ENCODE measurements at places on chromosomes 11 and 22. TPM values are rescaled to one million over a fixed set of nuclear protein-coding genes. Genes with fewer than 3 reads are reported as not detected.

- DNase-seq = peak; percentile 92
- no peaks in the 10 kb centered on the region for H3K4me1 ChIP-seq
- peak overlapping the region; percentile 93 for H3K27ac ChIP-seq
- no peaks in the 10 kb centered on the region for H3K27me3 ChIP-seq
Observed at GRCh38 chr11:67373648-67374570, 511 bp upstream of the CLCF1 start.

GRCh38 chr22:46915950-46916730 lies 153.7 kb downstream of the TBC1D22A start:
- H3K36me3 ChIP-seq = peaks cover 28% of the 10 kb centered on the region
- H3K4me1 ChIP-seq = no peaks in the 10 kb centered on the region
- H3K4me3 ChIP-seq = no peak overlapping the region
- no peaks in the 10 kb centered on the region for H3K27me3 ChIP-seq
- no peak overlapping the region for H3K27ac ChIP-seq

The OR10A2 gene
- total RNA-seq = not detected

- no peak overlapping the region for H3K27ac ChIP-seq
- no peak overlapping the region for H3K4me3 ChIP-seq
- DNase-seq = no peak
Observed at GRCh38 chr22:44460691-44461375, 37.2 kb downstream of the RTL6 start.

The NUP98 gene
- total RNA-seq = 119 TPM

The POU2AF2 gene
- total RNA-seq = not detected

The IL18BP gene
- 2.5 TPM for total RNA-seq

The NPAS4 gene
- total RNA-seq = 0.49 TPM

The GGTLC3 gene
- total RNA-seq = not detected

The MAPK8IP1 gene
- total RNA-seq = 15.5 TPM

- no peaks in the 10 kb centered on the region for H3K36me3 ChIP-seq
- H3K27me3 ChIP-seq = peaks cover 34% of the 10 kb centered on the region
- H3K4me1 ChIP-seq = no peaks in the 10 kb centered on the region
Observed at GRCh38 chr11:17691976-17692375, 27.4 kb upstream of the MYOD1 start.

DNA sequence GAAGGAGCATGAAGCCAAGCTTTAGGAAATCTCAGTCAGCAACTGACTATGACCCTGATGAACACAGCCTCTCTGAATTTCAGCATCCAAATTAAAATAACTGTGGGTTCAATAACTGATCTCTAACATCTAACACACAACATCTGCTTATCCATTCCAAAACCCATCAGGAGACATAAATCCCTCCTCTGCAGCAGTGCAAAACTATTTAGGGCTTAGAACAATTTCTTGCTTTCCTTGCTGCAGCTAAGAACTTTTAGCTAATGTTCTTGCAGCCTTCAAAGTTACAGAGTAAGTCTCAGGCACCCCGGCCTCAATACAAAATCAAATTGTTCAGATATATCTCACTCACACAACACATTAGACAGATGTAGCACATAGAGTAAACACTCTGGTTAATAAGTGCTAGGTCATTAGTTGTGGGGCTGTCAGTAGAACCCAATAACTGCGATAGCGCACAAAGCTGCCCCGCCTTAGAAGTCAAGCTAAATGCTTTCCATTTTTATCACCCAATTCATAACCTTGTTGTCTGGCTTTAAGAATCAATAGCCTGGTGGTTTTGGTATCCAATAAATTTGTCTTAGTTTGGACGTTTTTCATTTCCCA lies 139.6 kb downstream of the LARGE1 start:
- H3K36me3 ChIP-seq = no peaks in the 10 kb centered on the region
- no peak overlapping the region for H3K27ac ChIP-seq
- H3K27me3 ChIP-seq = no peaks in the 10 kb centered on the region
- H3K4me3 ChIP-seq = no peak overlapping the region
- no peak for DNase-seq

GRCh38 chr11:124839128-124839971 lies 25.9 kb upstream of the ROBO3 start:
- no peaks in the 10 kb centered on the region for H3K36me3 ChIP-seq
- peak overlapping the region; percentile 37 for H3K4me3 ChIP-seq
- no peak overlapping the region for H3K27ac ChIP-seq
- peaks cover 68% of the 10 kb centered on the region for H3K27me3 ChIP-seq
- no peak for DNase-seq

The RSF1 gene
- total RNA-seq = 75.6 TPM

DNA sequence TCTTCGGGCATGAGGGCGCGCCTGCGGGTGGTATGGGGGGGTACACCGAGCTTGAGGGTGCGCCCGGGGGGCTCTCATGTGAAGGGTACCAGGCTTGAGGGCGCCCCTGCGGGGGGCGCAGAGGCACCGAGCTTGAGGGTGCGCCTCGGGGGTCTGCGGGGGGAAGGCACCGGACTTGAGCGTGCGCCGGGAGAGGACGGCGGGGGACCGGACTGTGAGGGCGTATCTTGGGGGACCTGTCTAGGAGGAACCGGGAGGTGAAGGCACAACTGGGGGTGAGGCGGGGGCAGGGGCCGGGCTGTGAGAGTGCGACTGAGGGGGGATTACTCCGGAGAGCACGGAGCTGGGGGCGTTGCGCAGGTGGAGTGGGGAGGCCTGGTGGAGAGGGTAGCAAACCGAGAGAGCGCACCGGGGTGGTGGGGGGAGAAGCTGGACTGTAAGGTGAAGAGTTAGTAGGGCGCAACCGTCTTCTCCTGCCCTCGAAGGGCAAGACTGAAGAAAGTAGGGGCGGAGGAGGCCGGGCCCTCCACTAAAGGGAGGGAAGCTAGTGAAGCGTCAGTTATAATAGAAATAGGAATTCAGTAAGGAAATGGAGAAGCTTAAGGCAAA lies 1.1 kb upstream of the DDX6 start:
- H3K27ac ChIP-seq = peak overlapping the region; percentile 97
- peaks cover 23% of the 10 kb centered on the region for H3K4me1 ChIP-seq
- H3K4me3 ChIP-seq = peak overlapping the region; percentile 92

The NNMT gene
- total RNA-seq = 960 TPM

DNA sequence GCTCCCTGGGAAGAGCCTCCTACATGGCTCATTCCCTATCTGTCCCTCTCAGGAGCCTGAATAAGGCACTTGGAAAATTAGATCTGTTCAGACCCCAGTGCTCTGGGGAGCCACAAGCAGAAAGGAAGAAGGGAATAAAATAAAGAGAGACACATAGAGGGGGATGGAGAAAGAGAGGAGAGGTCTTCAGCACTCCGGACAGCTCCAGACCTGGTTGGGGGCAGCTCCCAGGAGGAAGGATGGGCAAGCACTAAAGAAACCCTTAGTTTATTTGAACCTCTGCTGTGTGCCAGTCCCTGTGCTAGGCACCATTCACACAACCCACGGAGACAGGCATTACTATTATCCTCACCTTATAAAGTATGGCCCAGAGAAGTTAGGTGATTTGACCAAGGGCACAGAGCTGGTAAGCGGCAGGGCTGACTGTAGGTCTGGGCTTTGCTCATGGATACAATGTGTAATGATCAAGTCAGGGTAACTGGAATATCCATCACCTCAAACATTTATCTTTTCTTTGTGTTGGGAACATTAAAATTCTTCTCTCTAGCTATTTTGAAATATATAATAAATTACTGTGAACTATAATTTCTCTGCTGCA lies 53.7 kb upstream of the LRRC32 start:
- no peaks in the 10 kb centered on the region for H3K36me3 ChIP-seq
- H3K4me1 ChIP-seq = no peaks in the 10 kb centered on the region
- DNase-seq = peak; percentile 18
- no peak overlapping the region for H3K4me3 ChIP-seq
- no peak overlapping the region for H3K27ac ChIP-seq

- H3K36me3 ChIP-seq = no peaks in the 10 kb centered on the region
- no peak overlapping the region for H3K4me3 ChIP-seq
- peak overlapping the region; percentile 58 for H3K27ac ChIP-seq
- no peaks in the 10 kb centered on the region for H3K4me1 ChIP-seq
- no peak for DNase-seq
- no peaks in the 10 kb centered on the region for H3K27me3 ChIP-seq
Observed at GRCh38 chr11:86116386-86116726, 47.5 kb upstream of the PICALM start.

GRCh38 chr11:210122-210802 lies 2.8 kb downstream of the RIC8A start:
- no peaks in the 10 kb centered on the region for H3K27me3 ChIP-seq
- peaks cover 64% of the 10 kb centered on the region for H3K36me3 ChIP-seq
- peak overlapping the region; percentile 99 for H3K27ac ChIP-seq
- peak overlapping the region; percentile 86 for H3K4me3 ChIP-seq

DNA sequence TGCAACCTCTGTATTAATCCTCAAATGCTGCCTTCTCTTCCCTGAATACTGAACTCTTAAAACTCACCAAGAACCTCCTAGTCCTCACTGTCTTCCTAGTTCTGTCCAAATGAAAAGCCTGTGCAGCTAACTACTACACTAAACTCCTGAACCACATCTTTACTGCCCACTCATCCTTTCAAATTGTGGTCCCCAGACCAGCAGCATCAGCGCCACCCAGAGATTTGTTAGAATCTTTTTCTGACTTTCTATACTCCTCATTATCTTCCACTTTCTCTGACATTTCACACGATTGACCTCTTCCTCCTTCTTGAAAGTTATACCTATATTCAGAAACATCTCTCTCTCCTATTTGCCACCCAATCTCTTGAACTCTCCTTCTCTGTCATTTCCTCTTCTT lies 461.3 kb downstream of the DLG2 start:
- no peaks in the 10 kb centered on the region for H3K36me3 ChIP-seq
- H3K27me3 ChIP-seq = no peaks in the 10 kb centered on the region
- DNase-seq = no peak
- no peaks in the 10 kb centered on the region for H3K4me1 ChIP-seq

- no peak overlapping the region for H3K27ac ChIP-seq
- no peaks in the 10 kb centered on the region for H3K4me1 ChIP-seq
- no peak overlapping the region for H3K4me3 ChIP-seq
- H3K36me3 ChIP-seq = no peaks in the 10 kb centered on the region
- DNase-seq = no peak
Observed at GRCh38 chr11:81895258-81895657, 838.4 kb downstream of the FAM181B start.

- H3K36me3 ChIP-seq = no peaks in the 10 kb centered on the region
- peak overlapping the region; percentile 52 for H3K27ac ChIP-seq
- peak; percentile 82 for DNase-seq
- peaks cover 56% of the 10 kb centered on the region for H3K4me1 ChIP-seq
- no peak overlapping the region for H3K4me3 ChIP-seq
- peaks cover 68% of the 10 kb centered on the region for H3K27me3 ChIP-seq
Observed at GRCh38 chr11:69636512-69637197, 4.3 kb upstream of the CCND1 start.

GRCh38 chr22:47257976-47258375 lies 495.5 kb downstream of the TBC1D22A start:
- no peak overlapping the region for H3K27ac ChIP-seq
- H3K27me3 ChIP-seq = no peaks in the 10 kb centered on the region
- no peaks in the 10 kb centered on the region for H3K4me1 ChIP-seq
- no peak for DNase-seq

The CARD16 gene
- total RNA-seq = 5.1 TPM

The PLXNB2 gene
- 69.9 TPM for total RNA-seq

- no peak for DNase-seq
- no peak overlapping the region for H3K27ac ChIP-seq
- peaks cover 10% of the 10 kb centered on the region for H3K4me1 ChIP-seq
Observed at GRCh38 chr11:91650802-91651201, 573.8 kb upstream of the FAT3 start.

The SLN gene
- not detected for total RNA-seq

DNA sequence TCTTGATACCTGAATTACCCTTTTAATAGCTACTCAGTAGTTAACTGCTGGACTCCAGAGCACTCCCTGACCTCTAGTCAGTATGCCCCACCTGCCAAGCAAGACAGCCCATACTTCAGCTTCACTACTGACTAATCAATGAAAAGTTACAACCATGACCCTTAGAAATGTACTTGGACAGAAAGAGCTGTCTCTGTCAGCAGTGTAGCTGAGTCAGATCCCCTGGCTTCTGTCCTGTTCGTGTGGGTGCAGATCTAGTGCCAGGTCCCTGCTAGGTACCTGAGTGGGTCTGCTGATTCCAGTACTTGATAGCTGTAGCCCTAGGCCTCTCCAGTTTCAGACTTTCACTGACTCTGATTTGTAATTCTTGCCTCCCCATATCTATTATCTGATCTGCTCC lies 265.8 kb upstream of the POU2AF2 start:
- H3K36me3 ChIP-seq = no peaks in the 10 kb centered on the region
- H3K4me1 ChIP-seq = no peaks in the 10 kb centered on the region
- H3K27me3 ChIP-seq = no peaks in the 10 kb centered on the region
- DNase-seq = no peak

The CSF2RB gene
- total RNA-seq = 3.3 TPM

DNA sequence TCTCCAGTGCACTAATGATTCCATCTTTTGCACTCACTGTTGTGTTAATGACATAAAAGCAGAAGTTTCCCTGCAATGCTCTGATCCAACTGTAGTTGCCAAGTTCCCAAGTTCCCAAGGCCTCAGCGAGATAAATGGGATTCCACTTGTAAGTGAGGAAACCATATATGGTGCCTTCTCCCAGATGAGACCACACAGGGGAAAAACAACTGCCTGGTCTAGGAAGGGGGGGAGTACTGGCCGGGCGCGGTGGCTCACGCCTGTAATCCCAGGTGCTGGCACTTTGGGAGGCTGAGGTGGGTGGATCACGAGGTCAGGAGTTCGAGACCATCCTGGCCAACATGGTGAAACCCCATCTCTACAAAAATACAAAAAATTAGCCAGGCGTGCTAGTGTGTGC lies 23.3 kb upstream of the RELA start:
- H3K27me3 ChIP-seq = no peaks in the 10 kb centered on the region
- no peak overlapping the region for H3K4me3 ChIP-seq
- H3K36me3 ChIP-seq = no peaks in the 10 kb centered on the region
- DNase-seq = peak; percentile 74
- H3K27ac ChIP-seq = peak overlapping the region; percentile 75
- no peaks in the 10 kb centered on the region for H3K4me1 ChIP-seq

DNA sequence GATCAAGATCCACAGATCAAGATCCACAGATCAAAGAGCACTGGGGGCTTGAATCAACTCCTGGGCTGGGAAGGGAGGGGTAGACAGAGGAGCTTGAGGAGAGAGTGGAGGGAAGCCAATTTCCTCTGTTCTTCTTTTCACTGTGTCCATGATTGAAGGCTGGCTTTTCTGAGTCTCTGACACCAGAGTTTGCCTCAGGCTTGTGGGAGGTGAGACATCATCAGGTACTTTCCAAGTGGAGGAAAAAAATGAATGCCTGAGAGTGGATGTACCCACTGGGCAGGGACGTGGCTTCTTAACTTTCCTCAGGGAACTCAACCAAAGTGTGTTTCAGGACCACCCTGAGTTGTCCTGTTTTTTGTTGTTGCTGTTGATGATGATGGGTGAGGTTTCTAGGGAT lies 11.0 kb upstream of the HEPHL1 start:
- no peak overlapping the region for H3K4me3 ChIP-seq
- H3K4me1 ChIP-seq = no peaks in the 10 kb centered on the region
- no peak overlapping the region for H3K27ac ChIP-seq

GRCh38 chr22:32016081-32016480 lies 27.0 kb upstream of the SLC5A1 start:
- DNase-seq = no peak
- H3K4me3 ChIP-seq = no peak overlapping the region
- no peak overlapping the region for H3K27ac ChIP-seq

The EHF gene
- total RNA-seq = 3.9 TPM

GRCh38 chr11:22928207-22928917 lies 68.1 kb upstream of the CCDC179 start:
- H3K4me1 ChIP-seq = no peaks in the 10 kb centered on the region
- no peak overlapping the region for H3K4me3 ChIP-seq
- no peak overlapping the region for H3K27ac ChIP-seq
- H3K27me3 ChIP-seq = no peaks in the 10 kb centered on the region
